ENCODE measurements at places on chromosomes 7 and 10.

GRCh38 chr7:94261067-94261466 lies 133.6 kb upstream of the COL1A2 start:
- no peak for DNase-seq

- no peak for DNase-seq
Observed at GRCh38 chr7:121545418-121545817, 149.3 kb upstream of the FAM3C start.

GRCh38 chr7:103525937-103526336 lies 79.9 kb upstream of the SLC26A5 start:
- DNase-seq, result no peak

- DNase-seq, result no peak
Observed at GRCh38 chr10:13518076-13518692, 10.6 kb downstream of the BEND7 start.

DNA sequence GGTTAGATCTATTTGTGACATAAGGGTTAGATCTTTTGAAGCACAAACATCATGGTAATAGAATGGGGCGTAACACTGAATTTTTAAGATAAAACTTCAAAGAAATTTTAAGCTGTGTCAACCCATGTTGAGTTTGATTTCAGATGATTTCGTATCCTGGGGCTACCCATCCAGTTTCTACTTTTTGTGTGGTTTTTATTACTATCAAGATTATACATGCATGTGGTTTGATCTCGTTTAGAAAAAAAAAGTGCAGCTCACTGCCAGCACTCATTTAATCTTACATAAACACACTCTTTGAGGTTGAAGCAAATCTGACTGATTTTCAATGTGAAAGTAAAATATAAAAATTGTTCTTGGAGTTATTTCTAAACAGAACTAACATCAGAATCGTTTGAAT lies 140.8 kb upstream of the GRB10 start:
- no peak for DNase-seq

- DNase-seq, result no peak
Observed at GRCh38 chr7:23341846-23342598, 42.9 kb downstream of the MALSU1 start.

DNA sequence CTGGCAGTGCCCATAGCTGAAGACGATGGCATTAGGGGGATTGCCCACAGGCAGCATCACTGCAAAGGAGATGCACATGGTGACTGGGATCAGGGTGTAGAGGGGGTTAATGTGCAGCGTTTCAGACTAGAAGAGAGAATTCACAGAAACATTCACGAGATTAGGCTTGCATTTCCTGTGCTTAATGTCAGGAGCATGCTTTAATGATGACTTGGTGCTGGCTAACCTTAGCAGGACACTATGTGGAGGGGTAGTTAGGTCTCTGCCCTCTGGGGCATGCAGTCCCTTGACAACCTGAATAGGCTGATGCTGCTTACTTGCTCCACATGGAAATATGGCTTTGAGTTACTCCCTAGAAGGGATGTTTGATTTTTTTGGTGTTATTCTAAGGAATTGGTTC lies 21.8 kb downstream of the STMP1 start:
- DNase-seq, result peak; percentile 70

GRCh38 chr10:76647301-76647700 lies 990.3 kb downstream of the KCNMA1 start:
- DNase-seq, result peak; percentile 39

GRCh38 chr7:22387583-22387982 lies 30.6 kb upstream of the RAPGEF5 start:
- DNase-seq, result peak; percentile 19

- no peak for DNase-seq
Observed at GRCh38 chr7:25625306-25625992, 397.2 kb upstream of the NPVF start.

DNA sequence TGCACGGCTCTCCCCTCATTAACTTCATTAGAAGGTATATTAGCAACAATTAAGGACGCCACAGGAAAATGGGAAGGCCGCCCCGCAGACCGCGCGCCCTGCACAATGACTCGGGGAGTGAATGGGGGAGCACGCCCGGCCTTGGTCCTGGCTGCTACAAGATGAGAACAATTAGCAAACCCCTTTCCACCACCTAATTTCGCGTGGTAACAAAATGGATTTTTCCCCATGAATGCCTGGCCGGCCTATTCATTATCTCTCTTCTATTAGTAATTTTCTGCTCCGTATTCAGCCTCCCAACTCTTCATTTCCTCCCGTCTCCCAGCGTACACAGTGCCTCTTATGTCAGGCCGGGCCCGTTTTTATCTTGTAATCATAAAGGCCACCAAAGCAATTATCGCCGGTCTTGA lies 346.9 kb downstream of the DNAJB6 start:
- no peak for DNase-seq

DNA sequence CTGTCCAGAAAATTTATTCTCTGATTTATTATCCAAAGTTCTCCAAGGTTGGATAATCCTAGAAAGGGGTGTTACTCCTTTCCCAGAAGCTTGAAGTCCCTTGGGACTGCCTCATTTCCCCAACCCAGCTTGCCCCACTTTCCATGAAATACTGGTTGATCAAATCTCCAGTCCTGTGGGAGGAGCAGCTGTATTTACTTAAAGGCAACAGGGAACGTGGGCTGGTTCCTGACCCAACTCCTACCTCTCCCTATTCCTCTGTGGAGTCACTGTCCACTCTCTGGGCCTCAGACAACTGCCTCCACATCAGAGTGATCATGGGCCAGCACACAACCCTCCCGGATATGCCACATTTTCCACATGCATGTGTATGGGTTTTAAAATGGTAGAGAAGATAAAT lies 166.2 kb upstream of the PRR15 start:
- DNase-seq, result no peak

DNA sequence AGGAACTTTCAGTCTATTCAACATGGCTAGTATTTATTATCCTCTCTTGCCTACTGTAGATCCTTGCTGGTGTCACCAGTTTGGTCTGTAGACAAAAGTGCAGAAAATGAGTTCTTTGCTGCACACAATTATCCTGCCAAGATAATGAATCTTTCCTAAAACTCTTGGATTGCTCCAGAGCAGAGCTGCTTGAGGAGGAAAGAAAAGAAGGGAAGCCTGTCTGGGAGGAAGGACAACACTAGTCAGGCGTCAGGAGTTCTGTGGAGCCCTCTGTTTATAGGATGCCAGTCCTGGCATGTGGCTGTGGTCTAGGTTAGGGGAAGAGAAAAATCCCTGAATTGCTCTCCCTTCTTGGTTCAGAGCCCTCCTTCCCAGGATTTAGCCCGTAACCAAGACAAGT lies 430.0 kb upstream of the GALNT17 start:
- no peak for DNase-seq

DNA sequence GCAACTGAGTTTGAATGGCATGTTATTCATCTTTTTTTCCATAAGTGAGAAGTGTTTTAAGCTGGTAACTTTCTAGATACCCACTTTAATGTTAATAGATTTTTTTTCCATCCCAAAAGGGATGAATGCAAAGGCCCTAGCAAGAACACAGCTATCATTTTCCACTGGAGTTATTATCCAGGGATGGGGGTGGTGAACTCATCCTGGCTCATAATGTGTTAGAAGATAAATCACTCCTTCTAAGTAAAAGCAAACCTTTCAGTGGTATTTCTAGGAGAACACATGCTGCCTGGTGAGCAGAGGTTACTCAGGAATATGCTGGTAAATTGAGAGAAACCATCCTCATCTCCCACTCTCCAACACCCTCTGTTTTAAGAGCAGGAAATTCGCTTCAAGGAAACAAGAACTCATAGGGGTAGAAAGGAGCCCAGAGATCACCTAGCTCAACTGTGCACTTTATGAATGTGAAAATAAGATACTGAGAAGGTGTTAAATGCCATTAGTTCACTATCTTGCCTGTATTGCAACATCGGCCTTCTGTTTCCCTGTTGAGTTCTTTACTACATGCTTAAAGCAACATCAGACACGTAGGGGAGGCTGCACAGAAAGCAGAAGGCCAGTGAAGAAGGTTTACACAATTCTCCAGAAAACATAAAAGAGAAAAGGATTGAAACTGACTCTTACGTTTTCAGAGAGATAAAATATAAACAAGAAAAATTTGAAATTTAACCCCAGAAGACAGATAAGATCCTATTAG lies 264.0 kb upstream of the PRKCQ start:
- DNase-seq, result no peak

GRCh38 chr10:100729862-100730724 lies 15.3 kb upstream of the PAX2 start:
- DNase-seq, result no peak

GRCh38 chr10:73781548-73781878 lies 335 bp upstream of the CHCHD1 start:
- DNase-seq, result no peak

DNA sequence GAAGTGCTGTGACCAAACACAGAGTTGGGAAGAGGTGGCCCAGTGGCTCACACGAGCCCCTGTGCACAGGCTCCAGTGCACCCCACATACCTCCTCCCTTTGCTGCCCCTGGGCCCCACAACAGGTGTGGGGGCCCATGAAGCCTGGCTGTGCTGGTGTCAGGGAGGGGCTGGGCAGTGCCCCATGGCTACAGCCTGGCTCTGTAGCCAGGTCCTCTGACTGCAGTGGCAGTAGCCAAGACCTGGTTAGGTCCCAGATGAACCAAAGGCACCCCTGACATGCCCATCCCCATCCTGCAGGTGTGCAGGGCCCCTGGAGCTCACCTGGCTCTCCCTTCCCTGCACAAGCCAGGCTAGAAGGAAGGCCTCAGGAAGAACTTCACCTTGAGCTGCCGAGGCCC lies 176.3 kb downstream of the GRID1 start:
- DNase-seq, result no peak

DNA sequence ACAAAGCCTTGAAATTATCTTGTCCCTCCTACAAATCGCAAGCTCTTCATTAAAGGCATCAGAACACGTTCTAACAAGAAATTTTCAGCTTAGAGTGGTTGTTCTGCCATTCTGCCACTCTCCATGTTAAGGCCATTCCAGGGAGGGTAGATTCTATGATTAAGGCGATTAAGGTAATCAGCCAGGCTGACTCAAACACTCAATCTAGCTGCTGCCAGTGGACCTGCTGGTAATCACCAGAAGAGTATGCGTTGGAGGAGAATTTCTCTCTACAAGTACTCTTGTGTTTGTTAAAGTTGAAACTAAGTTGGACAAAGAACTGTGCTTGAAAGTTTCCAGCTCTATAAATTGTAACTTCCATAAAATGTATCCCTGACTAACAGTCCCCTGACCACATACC lies 149.2 kb upstream of the COL1A2 start:
- DNase-seq, result no peak

- DNase-seq, result peak; percentile 15
Observed at GRCh38 chr10:92813979-92814378, 34.3 kb upstream of the EXOC6 start.

- no peak for DNase-seq
Observed at GRCh38 chr7:38187794-38188440, 9.9 kb downstream of the STARD3NL start.

DNA sequence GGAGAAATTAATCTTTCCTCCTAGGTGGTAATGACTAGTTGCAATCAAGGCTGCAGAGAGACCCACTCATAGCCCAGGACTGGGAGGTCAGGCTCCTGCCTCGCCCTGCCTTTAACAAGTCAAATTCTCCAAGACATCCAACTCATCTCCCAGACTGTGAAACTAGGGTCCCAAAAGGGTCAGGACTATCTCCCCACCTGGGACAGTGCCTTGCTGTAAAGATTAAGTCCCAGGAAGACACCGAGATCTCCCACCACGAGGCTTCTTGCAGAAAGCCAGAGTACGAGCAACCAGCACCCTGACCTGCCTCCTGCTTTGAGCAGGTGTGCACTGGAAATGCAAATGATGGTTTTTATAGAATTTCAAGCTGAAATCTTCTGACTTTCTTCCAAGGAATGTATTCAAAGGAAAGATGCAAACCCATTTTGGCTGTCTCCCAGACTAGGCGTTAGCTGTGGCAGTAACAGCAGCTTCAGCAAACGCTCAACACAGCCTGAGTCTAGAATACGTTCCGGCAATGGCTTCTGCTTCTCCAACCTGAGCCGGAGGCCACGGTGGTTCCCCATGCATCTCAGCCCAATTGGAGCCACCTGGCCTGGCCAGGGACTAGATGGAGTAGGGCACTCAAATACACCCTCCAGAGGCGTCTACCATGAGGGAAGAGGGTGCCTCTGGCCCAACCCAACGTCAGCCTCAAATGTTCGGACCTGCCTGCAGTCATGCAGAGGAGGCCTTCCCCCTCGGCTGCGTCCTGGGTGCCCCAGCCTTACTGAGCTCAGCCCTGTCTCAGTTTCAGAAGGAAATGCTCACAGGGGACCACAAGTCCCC lies 170.4 kb downstream of the PRKAG2 start:
- no peak for DNase-seq

GRCh38 chr10:11197266-11197712 lies 179.6 kb downstream of the CELF2 start:
- DNase-seq, result no peak

DNA sequence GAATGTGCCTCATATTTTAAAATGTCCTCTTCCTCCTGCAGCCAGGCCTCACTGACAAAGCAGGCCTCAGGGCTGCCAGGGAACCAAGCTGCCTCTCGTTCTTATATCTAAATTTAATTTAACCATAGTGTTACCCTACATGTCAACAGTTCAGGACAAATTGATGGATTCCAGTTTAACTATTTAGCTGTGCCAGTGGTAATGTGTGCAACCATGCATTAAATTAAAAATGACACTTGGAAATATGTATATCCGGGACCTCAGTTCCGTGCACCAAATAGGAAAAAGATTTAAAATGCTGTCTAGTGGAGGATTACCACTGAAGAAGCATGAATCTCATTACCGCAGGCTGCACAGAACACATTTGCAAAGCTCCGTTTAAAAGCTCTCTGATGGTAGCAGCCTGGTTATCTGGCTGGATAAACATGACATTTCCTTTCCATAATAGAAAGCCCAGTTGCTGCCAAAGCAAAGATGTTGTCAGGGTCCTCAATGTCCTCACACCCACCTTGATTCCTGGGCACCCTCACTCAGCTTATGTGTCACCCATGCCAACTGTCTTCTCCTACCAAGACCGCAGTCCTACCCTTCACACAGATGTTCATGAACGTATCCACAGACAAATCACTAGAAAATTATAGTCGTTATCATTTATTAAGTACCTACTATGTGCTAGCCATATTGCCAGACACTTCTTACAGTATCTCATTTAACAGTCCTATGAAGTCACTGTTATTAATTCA lies 73.3 kb upstream of the FRMD4A start:
- no peak for DNase-seq

- no peak for DNase-seq
Observed at GRCh38 chr7:124792002-124792401, 26.4 kb upstream of the GPR37 start.

- no peak for DNase-seq
Observed at GRCh38 chr7:6262221-6262620, 10.2 kb downstream of the CYTH3 start.

GRCh38 chr7:18445916-18446520 lies 49.5 kb upstream of the HDAC9 start:
- no peak for DNase-seq

GRCh38 chr10:17265468-17265867 lies 37.4 kb downstream of the VIM start:
- no peak for DNase-seq

- DNase-seq, result no peak
Observed at GRCh38 chr10:68163735-68164134, 54.4 kb downstream of the MYPN start.
